ENCODE measurements at places on chromosomes 2 and 18. TPM values are rescaled to one million over a fixed set of nuclear protein-coding genes. Genes with fewer than 3 reads are reported as not detected.
A peak's percentile ranks its signal among the peaks of the same experiment; 100 is the strongest.

Gene VIT
- total RNA-seq: 10.0 TPM

- DNase-seq: no peak
Measured at GRCh38 chr2:1688161-1688560, 56.2 kb downstream of the PXDN start.

DNA sequence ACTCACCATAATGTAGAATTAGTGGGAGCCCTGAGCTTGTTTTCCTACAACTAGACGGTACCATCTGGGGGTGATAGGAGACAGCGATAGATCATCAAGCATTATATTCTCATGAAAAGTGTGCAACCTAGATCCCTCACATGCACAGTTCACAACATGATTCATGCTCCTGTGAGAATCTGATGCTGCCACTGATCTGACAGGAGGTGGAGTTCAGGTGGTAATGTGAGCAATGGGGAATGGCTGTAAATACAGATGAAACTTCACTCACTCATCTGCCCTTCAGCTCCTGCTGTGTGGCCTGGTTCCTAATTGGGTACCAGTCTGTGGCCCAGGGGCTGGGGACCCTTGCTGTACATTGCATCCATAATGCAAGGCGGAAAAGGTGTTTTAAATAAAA, 60.7 kb downstream of the USP34 start:
- DNase-seq: no peak

GRCh38 chr2:44928483-44929158, 12.9 kb upstream of the SIX3 start:
- no peak for DNase-seq

GRCh38 chr2:75643980-75644379, 2.6 kb upstream of the MRPL19 start:
- DNase-seq: no peak

Gene WDR7
- 70.8 TPM for total RNA-seq

DNA sequence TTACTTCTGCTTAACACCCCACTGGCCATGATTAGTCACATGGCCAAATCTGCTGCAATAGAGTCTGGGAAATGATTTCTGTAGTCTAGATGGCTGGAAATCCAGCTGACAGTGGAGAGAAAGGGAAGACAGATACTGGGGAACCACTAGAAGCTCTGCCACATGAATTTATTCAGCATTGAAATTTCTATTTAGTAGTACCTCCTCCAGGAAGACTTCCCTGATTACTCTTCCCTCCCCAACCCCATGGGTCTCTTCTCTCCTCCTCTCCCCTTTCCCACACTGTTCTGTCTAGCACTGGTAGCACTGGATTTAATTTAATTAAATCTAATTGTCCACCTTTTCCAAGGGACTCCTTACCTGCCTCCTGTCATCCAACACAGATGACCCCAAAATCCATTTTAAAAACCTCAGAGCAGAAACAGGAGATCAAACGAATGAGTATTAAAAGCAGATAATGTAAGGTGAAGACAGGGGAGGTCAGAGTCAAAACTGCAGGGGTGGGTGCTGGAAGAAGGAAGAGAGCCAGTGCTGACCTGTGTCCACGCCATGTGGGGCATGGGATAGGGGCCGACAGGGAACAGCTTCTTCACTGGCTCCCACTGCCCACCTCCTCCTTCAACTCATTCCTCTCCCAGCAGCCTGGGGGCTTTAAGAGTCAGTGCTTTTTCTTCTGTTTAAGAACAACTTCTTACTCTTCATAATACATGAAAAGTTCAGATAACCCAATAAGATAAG, 169.2 kb upstream of the HS6ST1 start:
- no peak for DNase-seq

GRCh38 chr2:220815698-220816097, 756.4 kb downstream of the EPHA4 start:
- DNase-seq: no peak

GRCh38 chr2:96927405-96928171, 57.7 kb upstream of the SEMA4C start:
- peak; percentile 53 for DNase-seq

Gene GLI2
- total RNA-seq: 11.3 TPM

Gene LYPD6
- 16.9 TPM for total RNA-seq

- no peak for DNase-seq
Measured at GRCh38 chr18:12990123-12990475, 1.1 kb upstream of the CEP192 start.

GRCh38 chr2:234476766-234477165, 20.1 kb downstream of the ARL4C start:
- DNase-seq: no peak

- no peak for DNase-seq
Measured at GRCh38 chr2:137220438-137220993, 455.2 kb downstream of the THSD7B start.

Gene PROC
- total RNA-seq: 0.74 TPM

Gene LMAN1
- total RNA-seq: 161 TPM
